ENCODE measurements at places on chromosomes 2 and 18. TPM values are rescaled to one million over a fixed set of nuclear protein-coding genes. Genes with fewer than 3 reads are reported as not detected.

DNA sequence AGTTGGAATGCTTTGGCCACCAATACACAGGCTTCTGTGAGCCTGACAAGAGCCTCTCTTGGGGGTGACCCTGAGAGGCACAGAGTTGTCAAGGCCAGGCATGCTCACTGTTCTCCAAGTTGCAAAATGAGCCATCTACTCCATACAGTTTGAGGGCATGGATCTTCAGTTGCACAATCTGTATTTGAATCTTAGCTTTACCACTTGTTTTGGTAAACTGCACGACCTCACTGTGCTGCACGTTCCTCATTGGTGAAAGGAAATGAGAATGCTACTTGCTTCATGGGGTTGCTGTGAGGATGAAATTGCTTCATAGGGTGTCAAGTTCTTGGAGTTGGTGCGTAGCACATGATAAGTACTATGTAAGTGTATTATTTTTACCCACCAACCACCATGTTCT, 12.0 kb upstream of the HAAO start:
- DNase-seq: no peak

The CAPN14 gene
- 1.0 TPM for total RNA-seq

The ACTG2 gene
- total RNA-seq: not detected

The ITPRIPL1 gene
- 28.2 TPM for total RNA-seq

GRCh38 chr2:217722883-217723472, 279.8 kb downstream of the TNS1 start:
- no peak for DNase-seq

The SNTG2 gene
- 2.6 TPM for total RNA-seq
